Activated CD8-positive, alpha-beta T cell treated with anti-CD3 and anti-CD28 coated beads for 36 hours (primary cell): ENCODE measurements at places on chromosomes 12 and 14. TPM values are rescaled to one million over a fixed set of nuclear protein-coding genes. Genes with fewer than 3 reads are reported as not detected.

Gene TMEM119
- not detected for total RNA-seq

Gene DRAM1
- total RNA-seq: 3.8 TPM

GRCh38 chr14:76953311-76953945 is 75.1 kb downstream of the IRF2BPL start:
- DNase-seq: peak; percentile 53
- no peaks in the 10 kb centered on the region for H3K27me3 ChIP-seq
- peak overlapping the region; percentile 47 for H3K4me3 ChIP-seq
- H3K27ac ChIP-seq: peak overlapping the region; percentile 85

DNA sequence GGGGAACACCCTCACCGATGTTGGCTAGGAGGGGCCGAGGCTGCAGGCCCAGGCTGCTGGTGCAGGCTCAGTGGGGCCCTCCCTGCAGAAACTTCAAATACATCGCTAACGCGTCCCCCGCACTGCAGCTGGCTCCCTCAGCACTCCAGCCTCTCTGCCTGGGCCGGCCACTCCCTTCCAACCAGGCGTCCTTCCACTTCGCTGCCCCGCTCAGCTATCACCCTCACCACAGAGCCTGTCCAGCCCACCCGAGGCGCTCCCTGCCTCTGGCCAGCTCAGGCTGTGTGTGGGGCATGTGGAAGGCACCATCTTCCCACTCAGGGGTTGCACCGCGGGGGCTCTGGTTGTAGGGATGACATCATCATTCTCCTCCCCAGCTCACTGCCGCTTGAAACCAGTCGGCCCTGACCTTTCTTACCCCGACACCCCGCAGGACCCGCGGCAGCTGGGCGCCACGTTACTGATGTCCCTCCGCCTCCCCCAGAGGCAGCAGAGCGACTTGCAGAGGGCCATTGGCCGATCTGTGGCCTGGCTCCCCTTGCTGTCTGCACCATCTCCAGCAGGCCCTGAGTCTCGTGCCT is 199.9 kb upstream of the RTL1 start:
- no peaks in the 10 kb centered on the region for H3K4me1 ChIP-seq
- H3K27me3 ChIP-seq: peaks cover 7% of the 10 kb centered on the region
- DNase-seq: no peak
- no peak overlapping the region for H3K27ac ChIP-seq
- no peaks in the 10 kb centered on the region for H3K36me3 ChIP-seq
- H3K4me3 ChIP-seq: no peak overlapping the region

- H3K4me3 ChIP-seq: no peak overlapping the region
- no peak for DNase-seq
- H3K27me3 ChIP-seq: no peaks in the 10 kb centered on the region
- no peak overlapping the region for H3K27ac ChIP-seq
- H3K4me1 ChIP-seq: no peaks in the 10 kb centered on the region
- H3K36me3 ChIP-seq: peaks cover 20% of the 10 kb centered on the region
Observed at GRCh38 chr12:94415066-94415465, 44.6 kb downstream of the CEP83 start.

GRCh38 chr14:38252066-38252710 is 3.7 kb downstream of the CLEC14A start:
- no peak overlapping the region for H3K4me3 ChIP-seq
- peaks cover 24% of the 10 kb centered on the region for H3K27me3 ChIP-seq
- H3K4me1 ChIP-seq: peaks cover 5% of the 10 kb centered on the region
- DNase-seq: no peak
- H3K36me3 ChIP-seq: no peaks in the 10 kb centered on the region

- no peak overlapping the region for H3K27ac ChIP-seq
- no peaks in the 10 kb centered on the region for H3K27me3 ChIP-seq
- DNase-seq: no peak
- peaks cover 13% of the 10 kb centered on the region for H3K36me3 ChIP-seq
- H3K4me3 ChIP-seq: no peak overlapping the region
- H3K4me1 ChIP-seq: no peaks in the 10 kb centered on the region
Observed at GRCh38 chr12:116009805-116010204, 267.7 kb downstream of the MED13L start.

Gene RNASE7
- total RNA-seq: not detected

DNA sequence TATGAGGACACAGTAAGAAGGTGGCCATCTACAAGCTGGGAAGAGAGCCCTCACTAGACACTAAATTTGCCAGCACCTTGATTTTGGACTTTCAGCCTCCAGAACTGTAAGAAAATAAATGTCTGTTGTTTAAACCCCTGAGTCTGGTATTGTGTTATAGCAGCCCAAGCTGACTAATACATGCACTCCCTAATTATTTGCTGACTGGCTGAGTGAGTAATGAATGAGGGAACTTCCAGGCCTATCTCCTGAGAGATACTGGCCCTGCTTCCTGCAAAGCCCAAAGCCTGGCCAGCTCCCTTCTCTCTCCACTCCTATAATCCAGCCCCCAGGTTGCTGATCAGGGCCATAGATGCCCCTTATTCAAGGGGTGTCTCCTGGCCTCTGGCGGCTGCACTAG is 120.0 kb upstream of the NOS1 start:
- H3K36me3 ChIP-seq: no peaks in the 10 kb centered on the region
- no peak for DNase-seq
- H3K4me3 ChIP-seq: no peak overlapping the region
- peaks cover 2% of the 10 kb centered on the region for H3K27me3 ChIP-seq
- H3K27ac ChIP-seq: no peak overlapping the region
- H3K4me1 ChIP-seq: no peaks in the 10 kb centered on the region

Gene RPS26
- total RNA-seq: 29.7 TPM

Gene KCTD10
- total RNA-seq: 37.4 TPM

DNA sequence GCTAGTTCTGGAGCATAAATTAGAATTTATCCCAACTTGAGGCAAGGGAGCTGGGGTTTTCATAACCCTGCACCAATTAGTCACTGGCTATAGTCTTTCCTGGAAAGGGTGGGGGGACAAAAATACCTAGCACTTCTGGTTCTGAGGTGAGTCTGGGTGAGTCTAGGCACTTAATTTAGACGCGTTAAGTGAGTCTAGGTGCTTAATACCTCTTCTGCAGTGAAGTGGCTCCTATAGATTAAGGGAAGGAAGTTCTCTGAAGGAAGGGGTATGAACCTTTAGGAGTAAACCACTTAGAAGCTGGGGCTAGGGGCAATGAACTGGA is 251.7 kb downstream of the EFCAB11 start:
- H3K27ac ChIP-seq: peak overlapping the region; percentile 32
- no peak overlapping the region for H3K4me3 ChIP-seq
- H3K4me1 ChIP-seq: peaks cover 49% of the 10 kb centered on the region
- DNase-seq: no peak
- H3K27me3 ChIP-seq: no peaks in the 10 kb centered on the region
- H3K36me3 ChIP-seq: peaks cover 9% of the 10 kb centered on the region

DNA sequence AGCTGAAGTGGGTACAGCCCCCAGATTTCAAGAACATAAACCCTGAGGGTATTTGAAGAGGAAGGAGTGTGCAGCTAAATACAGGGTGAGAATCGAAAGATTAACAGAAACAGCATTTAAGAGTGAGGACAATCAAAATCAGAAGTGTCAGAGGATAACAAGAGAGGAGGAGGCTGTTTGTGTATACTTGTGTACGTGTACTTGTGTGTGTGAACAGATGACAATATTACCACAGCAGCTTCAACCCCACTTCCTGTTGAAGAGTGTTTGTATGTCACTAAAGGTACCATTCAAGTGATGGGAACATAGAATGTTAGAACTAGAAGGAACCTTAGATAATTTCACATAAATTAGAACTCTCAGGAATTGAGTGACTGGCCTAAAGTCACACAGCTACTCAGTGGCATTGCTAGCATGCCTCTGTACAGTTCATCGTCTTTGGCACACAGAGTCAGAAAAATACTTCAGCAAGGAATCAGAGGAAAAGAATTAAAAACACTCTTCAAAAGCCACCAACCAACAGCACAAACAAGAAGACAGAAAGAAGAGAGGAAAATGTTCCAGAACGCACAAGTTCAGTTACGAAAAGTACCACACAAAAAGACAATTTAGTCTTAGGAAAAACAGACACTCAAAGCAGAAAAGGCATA is 164.3 kb upstream of the BCL2L14 start:
- DNase-seq: no peak
- no peak overlapping the region for H3K4me3 ChIP-seq
- H3K27ac ChIP-seq: no peak overlapping the region
- H3K27me3 ChIP-seq: peaks cover 4% of the 10 kb centered on the region
- peaks cover 7% of the 10 kb centered on the region for H3K36me3 ChIP-seq

DNA sequence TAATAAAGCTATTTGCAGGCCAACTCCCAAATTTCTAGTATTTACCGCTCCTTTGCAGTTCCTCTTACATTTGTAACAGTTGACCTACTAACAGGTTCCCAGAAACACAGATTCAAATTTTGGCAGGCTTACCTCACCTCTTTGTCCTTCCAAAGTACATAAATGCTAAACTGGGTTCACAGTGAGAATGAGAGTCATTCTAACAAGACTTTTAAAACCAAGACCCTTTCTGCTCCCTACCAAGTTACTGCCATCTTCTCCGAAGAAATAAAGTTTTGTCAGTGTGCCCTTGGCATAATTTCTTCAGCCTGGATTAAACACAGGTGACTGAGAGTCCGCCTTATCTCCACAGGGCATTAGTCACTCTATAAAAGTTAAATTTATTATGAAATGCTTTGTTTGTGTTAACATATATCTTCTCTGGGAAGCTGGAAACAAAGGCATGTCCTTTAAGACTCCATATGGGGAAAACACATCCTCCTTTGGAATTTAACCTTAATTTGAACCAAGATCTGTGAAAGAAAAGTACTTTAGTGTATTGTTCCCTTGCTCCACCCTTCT is 28.2 kb downstream of the FOXA1 start:
- no peak overlapping the region for H3K4me3 ChIP-seq
- DNase-seq: no peak
- no peaks in the 10 kb centered on the region for H3K27me3 ChIP-seq
- H3K36me3 ChIP-seq: no peaks in the 10 kb centered on the region

DNA sequence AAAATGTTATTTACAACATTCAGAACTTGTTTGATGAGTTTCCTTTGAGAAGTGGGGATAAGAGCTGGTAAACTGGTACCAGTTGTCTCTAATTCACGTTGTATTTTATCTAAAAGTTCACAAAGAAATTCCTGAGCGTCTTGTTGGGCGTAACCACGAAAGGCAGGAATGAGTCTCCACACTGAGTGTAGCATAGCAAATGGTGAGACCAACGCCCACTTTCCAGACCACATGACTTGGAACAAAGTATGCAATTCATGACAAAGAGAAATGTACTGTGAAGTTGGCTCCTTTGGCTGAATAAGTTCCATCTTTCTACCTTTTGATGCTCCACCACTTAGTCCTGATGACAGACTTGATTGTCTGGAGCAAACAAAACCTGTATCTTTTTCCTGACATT is 18.4 kb downstream of the USP44 start:
- no peak overlapping the region for H3K27ac ChIP-seq
- H3K27me3 ChIP-seq: no peaks in the 10 kb centered on the region
- peak; percentile 25 for DNase-seq
- peaks cover 13% of the 10 kb centered on the region for H3K4me1 ChIP-seq
- no peak overlapping the region for H3K4me3 ChIP-seq
